GM23338 (cell line): ENCODE measurements at places on chromosomes 3 and 15. TPM values are rescaled to one million over a fixed set of nuclear protein-coding genes. Genes with fewer than 3 reads are reported as not detected.

CYP1A2 gene
- total RNA-seq: not detected in 2 replicates

HRG gene
- not detected in 2 replicates for total RNA-seq

SSUH2 gene
- 0.82 and 2.3 TPM in 2 replicates for total RNA-seq

DNA sequence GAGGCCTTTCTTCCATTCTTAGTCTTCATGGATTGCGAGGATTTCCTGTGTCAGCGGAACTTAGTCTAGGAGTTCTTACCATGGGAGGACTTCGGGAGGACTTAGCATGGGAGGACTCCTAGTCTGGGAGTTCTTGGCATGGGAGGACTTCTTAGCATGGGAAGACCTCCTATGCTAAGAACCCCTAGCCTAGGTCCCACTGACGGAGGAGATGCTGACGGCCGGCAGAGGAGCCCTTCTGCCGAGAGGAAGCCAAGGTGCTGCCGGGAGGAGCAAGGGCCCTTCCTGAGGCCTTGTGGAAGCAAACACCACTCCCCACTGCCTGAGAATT is 35.6 kb upstream of the LDHAL6B start:
- DNase-seq: no peak

GRCh38 chr3:152177757-152178156 is 91.0 kb upstream of the MBNL1 start:
- no peak for DNase-seq

GRCh38 chr3:133330522-133330921 is 69.3 kb upstream of the BFSP2 start:
- no peak for DNase-seq

DNA sequence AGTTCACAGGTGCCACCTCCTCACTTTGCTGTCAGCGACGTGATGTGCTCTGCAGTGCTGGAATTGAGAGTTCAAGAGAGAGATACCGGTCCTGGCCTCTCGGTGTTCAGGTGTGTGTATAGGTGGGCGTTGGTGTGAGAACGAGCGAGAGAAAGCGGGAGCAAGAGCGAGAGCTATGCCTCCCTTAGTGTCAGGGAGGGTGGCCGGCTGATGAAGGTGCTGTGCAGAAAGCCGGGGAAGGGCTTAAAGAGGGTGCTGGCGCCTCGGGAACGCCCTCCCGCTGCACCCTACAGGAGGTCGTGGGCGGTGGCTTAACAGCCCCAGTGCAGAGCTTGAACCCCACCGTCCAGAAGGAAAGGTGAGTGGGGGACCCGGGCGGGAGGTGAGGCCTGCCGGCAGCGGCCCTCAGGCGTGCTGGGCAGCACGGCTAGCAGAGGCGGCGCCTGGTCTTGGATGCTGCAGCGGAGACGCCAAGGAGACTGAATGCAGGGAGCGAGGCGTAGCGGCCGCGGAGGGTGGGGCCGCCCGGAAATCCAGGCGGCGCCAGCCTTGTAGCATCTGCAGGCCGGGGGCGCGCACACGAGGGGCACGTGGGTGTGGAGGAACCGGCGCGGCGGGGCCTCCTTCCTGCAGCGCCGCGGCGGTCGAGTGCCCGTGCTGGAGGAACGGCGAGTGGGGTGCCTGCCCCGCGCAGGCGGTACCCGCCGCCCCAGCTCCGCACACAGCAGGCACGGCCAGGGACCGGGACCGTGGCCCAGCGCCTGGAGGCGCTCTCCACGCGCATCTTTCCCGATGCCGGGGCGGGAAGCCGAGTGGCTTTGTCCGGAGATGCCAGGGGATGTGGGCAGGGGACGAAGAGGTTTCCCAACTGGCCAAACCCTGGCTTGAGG is 246.8 kb upstream of the TOPAZ1 start:
- DNase-seq: peak; percentile 77

GRCh38 chr3:73235768-73236167 is 174.3 kb downstream of the EBLN2 start:
- no peak for DNase-seq

DNA sequence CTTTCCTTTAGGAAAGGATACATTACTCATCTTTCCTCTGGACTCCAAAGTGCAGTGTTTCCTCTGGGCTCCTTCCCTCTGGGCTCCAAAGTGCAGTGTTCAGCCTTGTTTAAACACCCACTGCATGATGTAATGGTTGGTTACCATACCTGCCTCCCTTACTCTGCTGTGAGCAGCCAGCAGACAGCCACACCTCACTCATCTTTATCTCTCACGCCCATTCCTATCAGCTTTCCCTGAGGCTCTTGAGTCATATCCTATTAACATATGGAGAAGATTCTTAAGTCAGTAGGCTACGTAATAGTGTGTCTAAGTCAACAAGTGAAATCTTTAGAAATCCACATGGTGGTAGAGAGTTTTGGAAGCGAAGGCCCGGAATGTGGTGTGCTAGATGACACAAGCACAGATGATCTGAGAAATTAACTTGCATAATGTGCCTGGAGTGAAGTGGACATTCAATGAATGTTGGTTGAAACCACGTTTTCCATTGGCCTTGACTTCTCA is 97.2 kb upstream of the CTNNB1 start:
- no peak for DNase-seq

- peak; percentile 19 for DNase-seq
Observed at GRCh38 chr3:133054586-133054985, 16.4 kb downstream of the TMEM108 start.
